ENCODE measurements at places on chromosomes 16 and 17. TPM values are rescaled to one million over a fixed set of nuclear protein-coding genes. Genes with fewer than 3 reads are reported as not detected.
A peak's percentile ranks its signal among the peaks of the same experiment; 100 is the strongest.

Gene IGFALS
- under 0.01 TPM for total RNA-seq

Gene HP
- total RNA-seq: 0.41 TPM

Gene TAC4
- total RNA-seq: not detected

Gene ASGR1
- total RNA-seq: 18.8 TPM

Gene HS3ST3B1
- total RNA-seq: 1.6 TPM

Gene UMOD
- total RNA-seq: not detected

Gene GAS2L2
- total RNA-seq: under 0.01 TPM

Gene CCL13
- 1.2 TPM for total RNA-seq

Gene SPN
- under 0.01 TPM for total RNA-seq

DNA sequence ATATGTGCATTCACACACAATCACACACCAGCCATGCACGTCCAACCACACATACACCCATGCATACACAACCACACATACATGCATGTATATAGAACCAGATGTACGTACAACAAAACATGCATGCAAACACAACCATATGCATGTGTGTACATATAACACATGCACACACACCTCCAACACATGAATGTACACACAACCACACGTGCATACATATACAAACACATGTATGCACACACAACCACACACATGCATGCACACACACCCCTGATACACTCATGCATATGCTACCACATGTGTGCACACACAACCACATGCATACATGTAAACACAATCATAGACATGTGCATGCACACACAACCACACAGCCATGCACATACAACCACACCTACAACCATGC lies 52.0 kb upstream of the SDK2 start:
- no peak for DNase-seq

DNA sequence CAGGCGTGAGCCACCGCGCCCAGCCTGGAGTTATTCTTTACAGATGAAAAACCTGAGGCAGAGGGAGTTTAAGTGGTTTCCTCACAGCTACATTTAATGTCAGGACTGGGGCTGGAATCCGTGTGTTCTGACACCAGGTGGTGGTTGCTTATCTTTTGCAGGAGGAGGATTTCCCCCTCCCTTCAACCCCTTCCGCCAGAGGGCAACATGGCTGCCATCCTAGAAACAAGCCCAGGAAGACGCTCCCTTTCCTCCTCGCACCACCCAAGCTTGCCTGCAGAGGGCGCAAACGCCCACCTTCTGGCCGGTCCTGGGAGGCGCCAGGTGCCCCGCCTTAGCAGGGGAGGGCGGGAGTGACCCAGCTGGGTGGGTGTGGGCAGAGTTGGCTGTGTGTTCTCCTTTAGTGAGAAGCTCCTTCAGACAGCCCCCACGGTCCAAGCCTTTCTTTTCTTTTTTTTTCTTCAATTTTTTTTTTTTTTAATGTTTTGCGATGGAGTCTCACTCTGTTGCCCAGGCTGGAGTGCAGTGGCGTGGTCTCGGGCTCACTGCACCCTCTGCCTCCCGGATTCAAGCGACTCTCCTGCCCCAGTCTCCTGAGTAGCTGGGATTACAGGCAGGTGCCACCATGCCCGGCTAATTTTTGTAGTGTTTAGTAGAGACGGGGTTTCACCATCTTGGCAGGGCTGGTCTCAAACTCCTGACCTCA lies 9.9 kb upstream of the RAP1GAP2 start:
- peak; percentile 77 for DNase-seq

DNA sequence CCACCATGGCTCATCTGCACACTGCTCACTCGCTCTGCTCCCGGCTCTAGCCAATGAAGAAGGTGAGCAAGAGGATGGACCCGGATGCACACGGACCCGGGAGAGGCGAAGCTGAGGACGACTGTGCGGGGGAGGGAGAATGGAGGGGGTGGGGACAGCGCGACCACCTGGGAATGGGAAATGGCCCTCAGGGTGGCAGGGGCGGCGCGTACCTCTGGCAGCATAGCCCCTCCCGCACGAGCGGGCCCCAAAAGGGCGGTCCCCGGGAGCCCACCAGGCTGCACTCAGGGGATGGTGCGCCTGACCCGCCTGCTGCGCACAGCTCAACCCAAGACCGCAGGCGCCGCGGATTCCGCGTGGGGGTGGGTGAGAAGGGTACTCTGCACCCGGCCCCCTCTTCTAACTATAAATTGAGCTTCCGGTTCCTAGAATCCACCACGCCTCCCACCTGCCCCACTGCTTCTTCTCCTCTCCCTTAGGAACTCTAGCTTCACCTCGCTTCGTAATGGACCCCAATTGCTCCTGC lies 6.1 kb downstream of the MT1H start:
- DNase-seq: no peak

GRCh38 chr16:88910284-88911135 lies 44.0 kb upstream of the PABPN1L start:
- DNase-seq: no peak

DNA sequence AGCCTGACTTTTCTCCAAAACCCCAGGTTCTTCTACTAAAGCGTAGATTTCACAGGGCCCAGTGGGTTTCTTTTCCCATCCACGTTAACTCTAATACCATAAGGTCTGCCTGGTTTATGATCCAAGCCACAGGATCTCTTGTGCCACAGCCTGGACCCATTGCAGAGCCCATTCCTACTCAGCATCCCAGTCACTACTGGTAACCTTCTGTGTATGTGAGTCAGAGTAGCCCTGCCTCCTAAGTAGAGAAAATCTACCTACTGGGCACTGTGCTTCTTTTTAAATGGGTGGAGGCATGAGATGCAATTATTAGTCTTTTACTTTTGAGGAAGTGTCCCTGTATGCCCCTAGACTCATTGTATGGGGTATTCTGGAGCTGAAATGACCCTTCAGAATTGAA lies 13.5 kb downstream of the CCL11 start:
- DNase-seq: no peak

GRCh38 chr17:2721603-2722002 lies 10.0 kb upstream of the CLUH start:
- DNase-seq: no peak

- DNase-seq: no peak
These were observed 146.0 kb downstream of the PITPNC1 start for GRCh38 chr17:67523101-67523500.

GRCh38 chr16:86042393-86042792 lies 143.4 kb downstream of the IRF8 start:
- no peak for DNase-seq

DNA sequence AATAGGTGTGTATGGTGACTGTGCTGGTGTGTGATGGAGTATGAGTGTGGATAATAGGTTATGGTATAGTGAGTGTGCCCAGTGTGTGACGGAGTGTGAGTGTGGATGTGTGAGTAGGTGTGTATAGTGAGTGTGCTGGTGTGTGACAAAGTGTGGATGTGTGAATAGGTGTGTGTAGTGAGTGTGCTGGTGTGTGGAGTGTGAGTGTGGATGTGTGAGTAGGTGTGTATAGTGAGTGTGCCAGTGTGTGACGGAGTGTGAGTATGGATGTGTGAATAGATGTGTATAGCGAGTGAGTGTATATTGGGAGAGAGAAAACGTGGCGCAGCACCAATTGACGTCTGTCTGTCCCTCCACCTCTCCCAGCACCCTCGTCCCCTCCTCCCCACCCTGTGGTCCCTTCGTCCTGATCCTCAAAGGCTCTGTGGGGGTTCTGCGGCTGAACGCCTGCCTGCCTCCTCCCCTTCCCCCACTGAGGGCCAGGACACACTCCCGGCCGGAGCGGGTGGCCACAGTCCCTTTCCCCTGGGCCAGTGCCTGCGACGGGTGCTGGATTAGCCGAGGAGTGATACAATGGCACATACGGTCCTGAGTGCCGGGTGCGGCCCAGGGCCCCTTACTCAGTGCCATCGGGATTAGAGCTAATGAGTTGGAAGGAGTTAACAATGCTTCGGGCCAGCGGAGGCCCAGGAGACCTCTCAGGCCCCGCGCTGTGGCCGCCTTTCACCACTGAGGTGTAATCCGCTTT lies 160.0 kb downstream of the MRM1 start:
- DNase-seq: no peak

GRCh38 chr17:18327093-18327492 lies 12.0 kb downstream of the SMCR8 start:
- DNase-seq: no peak

DNA sequence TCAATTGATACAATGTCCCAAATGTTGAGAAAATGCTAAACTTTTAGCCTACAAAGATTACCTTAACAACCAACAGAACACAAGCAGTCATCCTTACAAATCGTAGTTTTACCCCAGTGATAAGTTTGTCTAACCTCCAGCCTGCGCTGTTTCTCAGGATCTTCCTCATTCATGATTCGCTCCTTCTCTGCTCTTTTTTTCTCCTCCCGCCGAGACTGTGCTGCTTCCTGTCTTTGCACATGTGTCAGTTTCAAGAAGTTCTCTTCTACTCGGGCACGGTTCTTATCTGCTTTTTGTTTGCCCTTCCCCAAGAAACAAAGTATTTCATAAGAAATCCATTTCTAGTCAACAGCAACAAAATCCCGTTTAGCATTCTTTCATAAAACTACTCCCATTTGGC lies 10.2 kb upstream of the STRADA start:
- no peak for DNase-seq

- no peak for DNase-seq
These were observed 19.3 kb downstream of the CRISPLD2 start for GRCh38 chr16:84839054-84839453.
